ENCODE measurements at places on chromosomes 13 and 19.

- ATAC-seq: no peak
Measured at GRCh38 chr19:12996406-12997094, 1.3 kb downstream of the NFIX start.

DNA sequence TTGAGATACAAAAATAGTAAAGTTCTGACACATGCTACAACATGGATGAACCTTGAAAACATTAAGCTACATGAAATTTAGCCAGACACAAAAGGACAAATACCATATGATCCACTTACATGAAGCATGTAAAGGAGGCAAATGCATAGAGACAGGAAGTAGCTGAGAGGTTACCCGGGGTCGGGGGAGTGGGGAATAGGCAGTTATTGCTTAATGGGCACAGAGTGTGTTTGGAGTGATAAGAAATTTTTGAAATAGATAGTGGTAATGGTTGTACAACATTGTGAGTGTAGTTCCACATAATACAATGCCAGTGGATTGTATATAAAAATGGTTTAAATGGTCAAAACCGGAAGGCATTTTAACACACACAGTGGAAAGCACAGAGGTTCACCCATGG lies 4.3 kb downstream of the N4BP2L1 start:
- ATAC-seq: no peak

- ATAC-seq: no peak
Measured at GRCh38 chr19:6272411-6272791, 7.4 kb downstream of the MLLT1 start.

DNA sequence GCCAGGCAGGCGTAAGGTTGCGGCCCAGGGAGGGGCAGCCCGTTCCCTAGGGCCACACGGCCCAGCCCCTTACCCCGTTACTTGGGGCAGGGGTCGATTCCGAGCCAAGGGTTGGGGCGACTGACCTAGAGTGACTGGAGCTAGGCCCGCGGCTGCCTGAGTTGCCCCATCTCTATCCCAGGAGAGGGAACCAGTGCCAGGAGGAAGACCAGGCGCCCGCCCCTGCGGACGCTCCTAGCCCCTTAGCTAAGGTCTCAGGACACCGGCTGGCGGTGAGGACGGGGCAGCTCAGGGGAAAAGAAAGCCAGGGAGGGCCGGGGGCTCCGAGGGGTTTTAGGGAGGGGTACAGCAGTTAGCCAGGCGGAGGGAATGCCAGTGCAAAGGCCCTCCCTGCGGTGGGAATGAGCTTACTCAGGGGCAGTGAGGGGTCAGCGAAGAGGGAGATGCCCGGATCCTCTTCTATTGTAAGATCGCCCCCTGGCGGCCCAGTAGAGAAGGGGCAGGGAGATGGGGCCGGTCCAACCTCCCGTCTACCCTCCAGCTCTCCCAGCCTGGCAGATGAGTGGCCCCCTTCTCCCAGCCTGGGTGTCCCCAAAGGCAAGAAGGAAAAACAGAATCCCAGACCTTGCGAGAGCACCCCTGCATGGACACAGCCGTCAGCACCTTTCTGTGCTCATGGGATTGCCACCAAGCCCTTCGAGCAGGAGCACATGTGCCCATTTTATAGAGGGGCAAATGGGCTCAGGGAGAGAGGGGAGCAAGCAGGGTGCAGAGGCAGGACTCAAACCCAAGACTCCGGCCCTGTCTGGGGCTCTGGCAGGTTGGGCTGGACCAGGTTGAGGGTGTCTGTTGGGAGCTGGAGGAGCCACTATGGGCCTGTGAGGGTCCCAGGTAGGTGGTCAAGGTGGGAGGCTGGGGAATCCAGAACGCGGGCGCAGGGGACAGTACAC lies 16.3 kb downstream of the CILP2 start:
- ATAC-seq: peak; percentile 61

DNA sequence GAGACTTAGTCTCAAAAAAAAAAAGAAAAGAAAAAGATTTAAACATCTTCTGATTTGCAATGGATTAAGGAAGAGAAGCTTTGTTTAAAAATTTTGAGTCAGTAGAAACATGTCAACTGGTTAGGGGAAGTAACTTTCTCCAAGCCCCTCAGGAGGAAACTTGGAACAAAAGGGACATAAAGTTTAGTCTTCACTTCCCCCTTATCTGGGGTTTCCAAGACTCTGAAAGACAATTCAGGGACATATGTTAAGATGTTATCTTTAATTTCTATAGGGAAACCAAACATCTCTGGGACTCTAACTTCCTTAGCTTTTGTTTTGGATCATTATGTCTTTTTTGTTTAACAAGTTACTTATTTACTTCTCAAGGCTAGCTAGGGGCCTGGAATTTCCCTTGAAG lies 20.1 kb upstream of the MRI1 start:
- ATAC-seq: no peak

DNA sequence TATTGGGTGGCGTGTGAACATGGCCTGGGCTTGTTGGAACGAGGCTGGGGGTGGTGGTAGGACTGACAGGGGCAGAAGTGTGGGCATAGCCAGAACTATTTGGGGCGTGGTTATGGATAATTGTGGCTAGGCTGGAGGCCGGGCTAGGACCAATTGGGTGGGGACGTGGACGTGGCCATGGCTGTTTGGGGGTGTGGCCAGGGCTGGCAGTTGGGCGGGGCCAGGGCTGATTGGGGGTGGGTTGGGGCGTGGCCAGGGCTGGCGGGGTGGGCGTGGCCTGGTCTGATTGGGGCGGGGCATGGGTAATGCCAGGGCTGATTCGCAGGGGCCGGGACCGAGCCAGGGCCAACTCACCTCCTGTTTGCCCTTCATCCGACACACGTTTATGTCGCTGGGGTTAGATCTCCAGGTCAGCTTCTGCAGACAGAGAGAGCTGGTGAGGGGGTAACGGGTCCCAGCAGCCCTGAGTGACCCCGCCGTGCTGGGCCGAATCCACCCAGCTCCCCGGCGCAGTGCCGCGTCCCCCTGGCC lies 2.8 kb downstream of the SEMA6B start:
- no peak for ATAC-seq

DNA sequence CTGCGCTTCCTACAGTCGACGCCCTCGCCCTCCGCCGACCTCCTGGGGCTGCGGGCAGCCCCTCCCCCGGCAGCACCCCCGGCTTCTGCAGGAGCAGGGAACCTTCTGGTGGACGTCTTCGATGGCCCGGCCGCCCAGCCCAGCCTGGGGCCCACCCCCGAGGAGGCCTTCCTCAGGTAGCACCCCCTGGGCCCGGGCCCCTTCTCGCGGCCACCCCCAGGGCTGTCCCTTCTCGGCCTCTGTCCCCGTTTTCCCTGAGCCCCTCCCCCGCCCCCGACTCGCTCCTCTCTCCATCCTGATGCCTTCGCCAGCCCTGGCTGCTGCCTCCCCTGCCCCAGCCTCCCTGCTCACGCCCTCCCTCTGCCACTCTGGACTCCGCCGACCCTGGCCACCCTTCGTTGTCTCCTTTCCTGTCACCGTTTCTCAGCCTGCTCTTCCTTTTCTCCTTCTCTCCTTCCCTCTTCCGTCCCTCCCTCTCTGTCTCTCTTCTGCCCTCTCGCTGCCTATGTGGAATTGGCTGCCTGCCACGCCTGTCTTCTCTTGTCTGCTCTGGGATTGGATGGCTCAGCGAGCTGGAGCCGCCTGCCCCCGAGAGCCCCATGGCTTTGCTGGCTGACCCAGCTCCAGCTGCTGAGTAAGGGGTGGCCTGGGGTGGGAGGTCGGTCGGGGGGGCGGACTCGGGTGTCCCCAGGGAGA lies 11.0 kb downstream of the FUZ start:
- ATAC-seq: no peak

- ATAC-seq: no peak
Measured at GRCh38 chr13:26952551-26953143, 192.1 kb upstream of the GPR12 start.
